NCI-H69 (cell line): ENCODE measurements at places on chromosomes 3 and 15.

- DNase-seq: peak; percentile 65
Observed at GRCh38 chr3:97822359-97822775, 556 bp downstream of the CRYBG3 start.

DNA sequence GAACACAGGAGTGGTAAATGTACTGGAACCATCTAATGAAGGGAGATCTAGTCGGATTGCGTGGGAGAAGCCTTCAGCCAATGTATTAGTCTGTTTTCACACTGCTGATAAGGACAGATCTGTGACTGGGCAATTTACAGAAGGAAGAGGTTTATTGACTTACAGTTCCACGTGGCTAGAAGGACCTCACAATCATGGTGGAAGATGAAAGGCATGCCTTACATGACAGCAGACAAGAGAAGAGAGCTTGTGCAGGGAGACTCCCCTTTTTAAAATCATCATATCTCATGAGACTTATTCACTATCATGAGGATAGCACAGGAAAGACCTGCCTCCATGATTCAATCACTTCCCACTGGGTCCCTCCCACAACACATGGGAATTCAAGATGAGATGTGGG lies 17.0 kb downstream of the HRG start:
- DNase-seq: no peak

GRCh38 chr3:61777483-61777882 lies 216.1 kb downstream of the PTPRG start:
- no peak for DNase-seq

DNA sequence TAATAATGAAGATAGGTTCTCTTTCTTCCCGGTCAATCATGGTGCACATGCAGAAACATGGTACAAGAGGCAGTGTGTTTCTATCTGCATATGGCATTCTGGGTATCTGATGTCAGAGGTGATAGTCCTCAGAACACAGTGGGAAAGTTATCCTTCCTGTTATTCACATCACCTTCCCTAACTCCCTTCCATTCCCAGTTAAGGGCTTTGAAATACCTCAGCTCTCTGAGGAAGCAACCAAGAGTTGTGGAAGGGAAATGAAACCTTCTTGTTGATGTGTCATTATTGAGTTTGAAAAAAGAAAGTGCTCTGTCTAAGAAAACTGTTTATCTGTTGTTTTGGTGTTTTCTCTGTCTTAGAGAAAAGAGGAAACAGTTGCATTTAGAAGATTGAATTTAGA lies 21.9 kb upstream of the P2RY13 start:
- no peak for DNase-seq

DNA sequence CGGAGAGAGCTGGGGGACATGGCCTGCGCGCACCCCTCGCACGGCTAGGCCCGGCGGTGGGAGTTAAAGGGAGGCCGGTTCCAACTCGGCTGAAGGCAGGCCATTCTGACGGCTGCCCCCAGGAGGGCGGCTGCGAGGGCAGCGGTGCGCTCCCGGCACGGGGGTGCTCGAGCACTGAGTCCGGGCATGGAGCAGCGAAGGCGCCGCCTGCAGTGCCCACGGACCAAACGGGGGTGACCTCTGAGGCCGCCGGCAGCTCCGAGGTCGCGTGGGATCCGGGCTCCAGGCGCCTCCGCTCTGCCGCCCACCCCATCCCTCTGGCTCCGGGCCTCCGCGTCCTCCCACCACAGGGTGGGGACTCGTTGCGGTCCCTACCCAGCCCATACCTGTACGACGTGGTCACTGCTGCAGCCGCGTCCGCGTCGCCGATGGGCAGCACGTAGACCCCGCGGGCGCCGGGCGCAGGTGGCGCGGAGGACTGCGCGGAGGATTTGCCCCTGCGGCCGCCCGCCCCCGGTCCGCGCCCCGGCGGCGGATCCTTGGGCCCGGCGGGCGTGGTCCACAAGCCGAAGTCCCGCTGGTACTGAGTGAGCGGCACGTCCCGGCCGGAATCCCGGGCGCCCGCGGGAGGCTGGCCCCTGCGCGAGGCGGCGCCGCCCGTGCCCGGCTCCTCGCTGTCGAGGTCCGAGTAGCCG lies 469 bp downstream of the MAP6D1 start:
- peak; percentile 62 for DNase-seq
